Stimulated activated CD8-positive, alpha-beta memory T cell treated with anti-CD3 and anti-CD28 coated beads, Interleukin-15, amount 100 ng/mL, for 48 hours (primary cell): ENCODE measurements at places on chromosomes 2 and 18.

DNA sequence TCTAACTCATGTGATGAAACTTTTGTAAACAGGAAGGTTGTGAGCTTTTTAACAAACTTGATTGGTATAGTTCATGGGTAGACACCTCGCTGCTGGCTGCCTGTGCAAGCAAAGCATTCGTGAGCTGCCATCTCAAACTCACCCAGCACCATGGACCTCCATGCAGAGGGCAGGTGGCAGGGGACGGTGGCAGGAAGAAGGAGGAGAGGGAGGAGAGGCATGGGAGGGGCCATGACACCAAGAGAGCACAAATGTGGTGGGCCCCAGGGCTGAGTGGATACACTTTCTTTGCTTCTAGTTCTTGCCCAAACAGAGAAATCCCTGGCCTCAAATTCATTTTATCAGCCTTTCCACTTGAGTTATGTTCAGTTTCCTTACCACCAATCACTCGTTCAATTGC is 29.1 kb downstream of the AFG3L2 start:
- no peak for DNase-seq

DNA sequence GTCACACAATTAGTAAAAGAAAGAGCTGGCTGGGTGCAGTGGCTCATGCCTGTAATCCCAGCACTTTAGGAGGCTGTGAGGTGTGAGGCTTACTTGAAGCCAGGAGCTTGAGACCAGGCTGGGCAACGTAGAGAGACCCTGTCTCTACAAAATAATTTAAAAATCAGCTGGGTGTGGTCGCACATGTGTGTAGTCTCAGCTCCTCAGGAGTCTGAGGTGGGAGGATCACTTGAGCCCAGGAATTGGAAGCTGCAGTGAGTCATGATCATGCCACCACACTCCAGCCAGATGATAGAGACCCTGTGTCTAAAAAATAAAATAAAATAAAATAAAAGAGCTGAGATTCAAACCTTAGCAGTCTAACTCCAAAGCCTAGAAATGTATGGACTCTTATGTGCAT is 39.0 kb upstream of the NEDD4L start:
- no peak for DNase-seq

GRCh38 chr18:78571831-78572347 is 407.7 kb upstream of the SALL3 start:
- no peak for DNase-seq

GRCh38 chr2:69116438-69116837 is 103.5 kb downstream of the ANTXR1 start:
- no peak for DNase-seq

- no peak for DNase-seq
These were observed 402.3 kb downstream of the ERBB4 start for GRCh38 chr2:212136216-212136795.
